Upper lobe of left lung (tissue), 6 donors: ENCODE measurements at places on chromosomes 11 and 22. TPM values are rescaled to one million over a fixed set of nuclear protein-coding genes. Genes with fewer than 3 reads are reported as not detected.

The FGF4 gene
- total RNA-seq, result not detected

The PLAAT4 gene
- total RNA-seq, result 176 TPM

- H3K4me3 ChIP-seq, result no peak overlapping the region
- H3K36me3 ChIP-seq, result no peaks in the 10 kb centered on the region
- no peak for DNase-seq
- H3K27me3 ChIP-seq, result no peaks in the 10 kb centered on the region
Measured at GRCh38 chr11:120027546-120028180, 110.2 kb downstream of the TRIM29 start.

GRCh38 chr11:73218106-73218829 is at the start of gene P2RY2:
TSS of gene P2RY2 (plus strand) at chr11:73218281. CDS start at chr11:73234160, 15,879 bp downstream.
- peak within 1 kb of the TSS; percentile 78 for H3K27ac ChIP-seq
- H3K27me3 ChIP-seq, result no peaks in the 10 kb centered on the region
- no peaks in the 10 kb centered on the region for H3K36me3 ChIP-seq
- peak within 1 kb of the TSS; percentile 55 for H3K4me3 ChIP-seq
- DNase-seq, result peak; percentile 94
- H3K4me1 ChIP-seq, result peaks cover 25% of the 10 kb centered on the region

DNA sequence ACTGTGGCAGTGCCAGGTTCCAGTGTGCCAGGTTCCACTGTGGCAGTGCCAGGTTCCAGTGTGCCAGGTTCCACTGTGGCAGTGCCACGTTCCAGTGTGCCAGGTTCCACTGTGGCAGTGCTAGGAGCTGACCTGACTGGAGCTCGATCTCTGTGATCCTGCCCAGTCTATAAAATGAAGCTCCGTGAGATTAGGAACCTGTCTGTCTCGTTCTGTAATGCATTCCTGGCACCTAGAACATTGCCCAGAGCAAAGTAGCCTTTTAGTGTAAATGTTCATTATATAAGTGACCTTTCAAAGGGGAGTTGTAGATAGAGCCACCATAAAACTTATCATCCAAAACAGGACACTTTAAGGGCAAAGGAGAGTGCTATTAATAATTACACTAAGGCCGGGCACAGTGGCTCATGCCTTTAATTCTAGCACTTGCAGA is 36.0 kb downstream of the ART5 start:
- no peaks in the 10 kb centered on the region for H3K27me3 ChIP-seq
- no peaks in the 10 kb centered on the region for H3K4me1 ChIP-seq
- H3K27ac ChIP-seq, result no peak overlapping the region
- DNase-seq, result no peak

The PRRG4 gene
- 33.6 TPM for total RNA-seq

- no peak overlapping the region for H3K4me3 ChIP-seq
- no peaks in the 10 kb centered on the region for H3K36me3 ChIP-seq
- H3K27me3 ChIP-seq, result no peaks in the 10 kb centered on the region
- DNase-seq, result no peak
- H3K27ac ChIP-seq, result peak overlapping the region; percentile 79
Measured at GRCh38 chr22:25134451-25134850, 65.2 kb upstream of the CRYBB3 start.
